ENCODE measurements at places on chromosomes 1 and 21. TPM values are rescaled to one million over a fixed set of nuclear protein-coding genes. Genes with fewer than 3 reads are reported as not detected.

The UTS2 gene
- total RNA-seq, result not detected

The F13B gene
- not detected for total RNA-seq

The MPZ gene
- 0.30 TPM for total RNA-seq

The NT5C1A gene
- not detected for total RNA-seq

The ACAP3 gene
- total RNA-seq, result 12.0 TPM

The FAM167B gene
- total RNA-seq, result 0.33 TPM

Data from A549 treated with GW870086 at 1 μM for 4 hours (cell line).